ENCODE measurements at places on chromosomes 11 and 22. TPM values are rescaled to one million over a fixed set of nuclear protein-coding genes. Genes with fewer than 3 reads are reported as not detected.
A peak's percentile ranks its signal among the peaks of the same experiment; 100 is the strongest.

The TEX12 gene
- 0.35 TPM for total RNA-seq

The SLC17A6 gene
- total RNA-seq = 0.31 TPM

The HEPN1 gene
- total RNA-seq = not detected

The CAPRIN1 gene
- 368 TPM for total RNA-seq

DNA sequence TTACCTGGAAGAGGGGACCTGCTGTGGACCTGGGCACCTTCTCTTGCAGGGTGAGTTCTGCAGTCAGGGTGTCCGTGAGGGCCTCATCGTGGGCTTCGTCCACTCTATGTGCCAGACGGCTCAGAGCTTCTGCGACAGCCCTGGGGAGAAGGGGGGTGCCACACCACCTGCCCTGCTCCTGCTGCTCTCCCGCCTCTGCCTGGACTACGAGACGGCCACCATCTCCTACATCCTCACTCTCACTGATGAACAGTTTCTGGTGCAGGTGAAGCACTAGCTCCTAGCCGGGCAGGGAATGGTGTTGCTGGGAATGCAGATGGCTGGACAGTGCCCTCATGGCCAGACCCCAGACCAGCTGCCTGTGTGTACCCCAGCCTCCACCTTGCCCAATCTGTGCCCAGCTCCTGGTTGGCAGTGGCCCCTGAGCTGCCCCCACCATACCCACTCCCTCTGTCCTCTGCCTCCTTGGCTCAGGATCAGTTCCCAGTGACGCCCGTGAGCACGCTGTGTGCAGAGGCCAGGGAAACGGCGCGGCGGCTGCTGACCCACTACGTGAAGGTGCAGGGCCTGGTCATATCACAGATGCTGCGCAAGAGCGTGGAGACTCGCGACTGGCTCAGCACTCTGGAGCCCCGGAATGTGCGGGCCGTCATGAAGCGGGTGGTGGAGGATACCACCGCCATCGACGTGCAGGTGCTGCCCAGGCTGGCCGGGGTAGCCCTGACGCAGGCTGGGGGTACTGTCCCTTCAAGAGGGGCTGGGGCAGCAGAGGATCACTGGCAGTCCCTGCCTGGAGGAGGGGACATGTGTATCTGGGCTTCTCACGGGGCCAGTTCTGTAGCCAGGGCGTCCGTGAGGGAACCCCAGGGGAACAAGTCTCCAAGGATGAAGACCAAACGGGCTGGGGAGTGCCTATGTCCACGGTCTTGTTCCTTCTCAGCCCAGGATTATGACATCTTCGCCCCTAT is 2.2 kb upstream of the TM7SF2 start:
- no peaks in the 10 kb centered on the region for H3K27me3 ChIP-seq
- no peak overlapping the region for H3K27ac ChIP-seq
- DNase-seq = no peak
- 0 out of 2 replicates have a peak, but pooled peaks cover 3% of the 10 kb centered on the region for H3K36me3 ChIP-seq
- H3K4me3 ChIP-seq = no peak overlapping the region

- no peaks in the 10 kb centered on the region for H3K27me3 ChIP-seq
- DNase-seq = no peak
- no peaks in the 10 kb centered on the region for H3K4me1 ChIP-seq
- H3K27ac ChIP-seq = no peak overlapping the region
Measured at GRCh38 chr22:50119169-50119767, 29.5 kb downstream of the MOV10L1 start.

GRCh38 chr22:37610480-37611129 is 2.0 kb downstream of the GGA1 start:
- DNase-seq = no peak
- H3K4me3 ChIP-seq = peak overlapping the region; percentile 94
- H3K27me3 ChIP-seq = no peaks in the 10 kb centered on the region
- no peak overlapping the region for H3K27ac ChIP-seq

GRCh38 chr11:69674267-69674885 is 777 bp downstream of the LTO1 start:
- H3K4me1 ChIP-seq = peaks cover 6% of the 10 kb centered on the region
- no peak overlapping the region for H3K27ac ChIP-seq
- H3K27me3 ChIP-seq = no peaks in the 10 kb centered on the region
- DNase-seq = peak; percentile 17
- peak overlapping the region; percentile 92 for H3K4me3 ChIP-seq

- no peaks in the 10 kb centered on the region for H3K27me3 ChIP-seq
- no peak overlapping the region for H3K4me3 ChIP-seq
- no peak overlapping the region for H3K27ac ChIP-seq
- H3K4me1 ChIP-seq = no peaks in the 10 kb centered on the region
- no peaks in the 10 kb centered on the region for H3K36me3 ChIP-seq
Measured at GRCh38 chr11:74154620-74155281, 16.1 kb downstream of the C2CD3 start.

GRCh38 chr11:61626580-61627380 is 45.9 kb upstream of the SYT7 start:
- H3K27ac ChIP-seq = peak overlapping the region; percentile 70
- H3K4me1 ChIP-seq = peaks cover 10% of the 10 kb centered on the region
- no peaks in the 10 kb centered on the region for H3K36me3 ChIP-seq
- no peaks in the 10 kb centered on the region for H3K27me3 ChIP-seq
- peak; percentile 79 for DNase-seq

All from GM23338 (cell line).